SJCRH30 (cell line): ENCODE measurements at places on chromosomes 11 and 22. TPM values are rescaled to one million over a fixed set of nuclear protein-coding genes. Genes with fewer than 3 reads are reported as not detected.

- H3K27me3 ChIP-seq = no peaks in the 10 kb centered on the region
- no peak overlapping the region for H3K4me3 ChIP-seq
- H3K27ac ChIP-seq = no peak overlapping the region
Observed at GRCh38 chr11:79809487-79809886, 368.7 kb upstream of the TENM4 start.

Gene FERMT3
- 4.9 and 8.6 TPM in 2 replicates for total RNA-seq

Gene TM7SF2
- total RNA-seq = 2.9 and 3.7 TPM in 2 replicates

Gene ALDH3B2
- total RNA-seq = not detected in 2 replicates
